Foreskin fibroblast (primary cell): ENCODE measurements at places on chromosomes 5 and 9.

GRCh38 chr9:1938135-1938534, 77.0 kb upstream of the SMARCA2 start:
- no peak for DNase-seq

DNA sequence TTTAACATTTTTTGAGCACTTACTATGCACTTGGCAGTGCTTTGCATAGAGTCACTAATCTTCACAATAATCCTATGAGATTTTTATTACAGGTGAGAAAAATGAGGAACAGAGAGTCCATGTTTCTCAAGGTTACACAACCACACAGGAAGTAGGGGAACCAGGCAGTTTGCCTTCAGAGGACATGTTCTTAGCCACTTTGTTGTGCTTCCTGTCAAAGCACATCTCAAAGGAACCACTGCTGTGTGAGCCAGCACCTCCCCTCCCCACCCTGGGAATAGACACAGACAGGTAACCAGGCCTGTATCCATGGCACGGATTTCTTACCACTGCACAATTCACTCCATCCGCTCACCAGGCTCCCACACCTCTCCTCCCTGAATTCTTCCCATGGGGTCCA, 6.3 kb upstream of the DNAJB5 start:
- DNase-seq, result no peak

DNA sequence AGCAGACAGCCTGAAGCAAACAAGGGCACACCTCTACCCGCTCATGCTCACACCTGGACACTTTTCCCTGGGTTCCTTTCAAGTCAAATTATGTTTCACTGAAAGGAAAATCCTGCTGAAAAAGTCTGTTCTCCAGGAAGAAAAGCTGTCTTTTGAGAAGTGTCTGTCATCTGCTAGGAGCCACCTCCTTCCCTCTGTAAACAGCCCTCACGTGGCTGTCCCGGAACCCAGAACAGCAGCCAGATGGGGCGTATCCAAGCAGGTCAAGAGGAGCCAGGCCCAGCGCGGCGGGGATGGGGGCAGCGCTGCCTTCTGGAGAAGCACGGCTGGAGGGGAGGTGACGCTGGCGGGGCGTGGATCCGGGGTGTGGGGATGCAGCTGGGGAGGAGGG, at the start of gene PNPLA7:
Gene PNPLA7 (minus strand): TSS at position 172 of the 391 bp plus-strand sequence. CDS start 205 bp downstream, outside the sequence.
- DNase-seq, result peak; percentile 67

DNA sequence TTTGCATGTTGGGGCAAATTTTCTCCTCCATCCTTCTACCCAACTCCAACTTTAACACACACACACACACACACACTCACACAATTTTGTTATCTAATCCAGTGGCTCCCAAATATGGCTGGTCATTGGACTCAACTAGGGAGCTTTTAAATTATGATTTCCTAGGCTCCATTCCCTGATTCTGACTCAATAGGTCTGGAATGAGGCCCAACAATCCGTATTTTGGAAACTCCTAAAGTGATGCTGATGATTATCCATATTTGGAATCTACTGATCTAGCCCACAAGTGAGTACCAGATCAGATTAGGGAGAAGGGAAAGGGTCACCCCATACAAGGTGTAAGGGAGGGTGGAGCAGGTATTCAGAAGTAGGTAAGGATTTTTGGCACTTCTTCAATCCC, 309.7 kb downstream of the TLE1 start:
- DNase-seq, result peak; percentile 58

- peak; percentile 65 for DNase-seq
These were observed 6.5 kb upstream of the TLE4 start for GRCh38 chr9:79565245-79565644.

DNA sequence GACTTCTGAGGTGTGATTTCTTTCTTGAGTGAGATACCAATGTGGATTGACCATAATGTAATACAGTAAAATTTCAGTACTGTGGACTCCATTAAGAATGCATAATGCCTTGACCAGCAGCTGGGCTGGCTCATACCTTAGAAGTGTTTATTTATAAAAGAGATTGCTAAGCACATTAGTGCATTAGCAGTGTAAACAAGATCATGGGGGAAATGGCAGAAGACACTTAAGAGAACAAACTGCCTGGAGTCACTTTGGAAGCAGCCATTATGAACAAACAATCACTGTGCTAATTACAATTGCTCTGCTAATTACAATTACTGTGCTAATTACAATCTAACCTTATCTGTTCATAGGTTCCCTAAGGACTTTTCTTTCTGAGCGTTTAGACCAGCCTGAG, 104.2 kb downstream of the TRIM32 start:
- DNase-seq, result no peak

DNA sequence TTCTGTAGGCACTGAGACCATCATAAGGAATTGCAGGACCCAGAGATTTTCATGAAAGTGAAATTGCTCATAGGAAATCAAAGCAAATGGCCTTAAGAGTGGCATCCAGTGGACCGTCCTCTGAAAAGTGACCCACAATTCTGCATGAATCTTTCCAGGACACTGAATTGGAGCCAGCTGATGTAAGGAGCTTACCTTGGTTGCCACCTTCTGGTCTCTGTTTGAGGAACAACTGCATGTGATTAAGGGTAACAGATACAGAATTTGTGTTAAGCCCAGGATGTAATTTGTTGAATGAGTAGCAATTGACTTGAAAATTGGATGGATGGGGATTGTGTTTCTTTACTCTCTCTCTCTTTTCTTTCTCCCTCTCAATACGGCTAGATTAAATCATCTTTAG, 49.9 kb upstream of the GAS1 start:
- no peak for DNase-seq

DNA sequence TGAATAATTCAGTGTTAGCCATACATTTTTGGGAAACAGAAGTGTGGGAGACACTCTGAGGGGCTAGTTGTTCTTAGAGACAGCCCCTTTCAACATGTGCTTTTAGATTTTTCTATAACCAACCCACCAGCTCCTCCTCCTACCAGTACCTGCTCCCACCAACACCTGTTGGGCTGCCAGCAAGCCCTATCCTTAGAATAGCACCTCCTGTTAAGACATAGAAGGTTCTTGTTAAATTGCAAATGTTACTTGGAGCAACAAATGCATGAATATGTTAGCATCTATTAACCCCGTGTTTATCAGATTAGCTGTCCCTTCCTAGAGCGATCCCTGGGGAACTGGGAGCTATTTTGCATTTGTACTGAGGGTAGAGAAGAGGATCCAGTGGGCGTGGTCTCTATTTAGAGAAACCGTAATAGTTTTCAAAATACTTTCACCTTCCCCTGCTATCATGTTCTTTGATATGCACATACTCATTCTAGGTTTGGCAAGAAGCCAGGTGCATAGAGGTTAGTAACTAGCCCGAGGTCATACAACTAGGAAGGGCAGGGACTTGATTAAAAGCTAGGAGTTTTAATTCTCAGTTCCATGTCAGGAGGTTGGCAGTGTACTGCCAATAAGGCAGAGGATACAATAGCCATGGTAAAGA, 334.4 kb downstream of the KCTD16 start:
- peak; percentile 15 for DNase-seq

DNA sequence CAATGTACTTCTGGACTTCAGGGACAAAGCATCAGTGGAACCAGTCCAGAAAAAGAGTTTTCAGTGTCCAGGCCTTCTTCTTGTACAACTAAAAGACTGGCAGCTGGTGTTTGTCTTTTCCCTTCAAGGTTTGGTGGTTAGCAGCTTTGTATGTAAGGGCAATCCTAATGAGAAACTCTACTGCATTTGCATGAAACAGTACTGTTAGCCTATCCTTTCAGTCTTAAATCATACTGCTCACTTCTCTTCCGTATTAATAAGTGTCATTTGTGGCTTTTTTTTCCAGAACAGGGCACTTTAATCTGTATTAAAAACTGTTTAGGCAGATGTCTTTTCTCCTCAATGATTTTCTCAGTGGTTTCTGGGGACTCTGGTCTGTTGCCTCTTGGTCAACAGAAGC, 48.9 kb downstream of the FAM174A start:
- DNase-seq, result no peak

DNA sequence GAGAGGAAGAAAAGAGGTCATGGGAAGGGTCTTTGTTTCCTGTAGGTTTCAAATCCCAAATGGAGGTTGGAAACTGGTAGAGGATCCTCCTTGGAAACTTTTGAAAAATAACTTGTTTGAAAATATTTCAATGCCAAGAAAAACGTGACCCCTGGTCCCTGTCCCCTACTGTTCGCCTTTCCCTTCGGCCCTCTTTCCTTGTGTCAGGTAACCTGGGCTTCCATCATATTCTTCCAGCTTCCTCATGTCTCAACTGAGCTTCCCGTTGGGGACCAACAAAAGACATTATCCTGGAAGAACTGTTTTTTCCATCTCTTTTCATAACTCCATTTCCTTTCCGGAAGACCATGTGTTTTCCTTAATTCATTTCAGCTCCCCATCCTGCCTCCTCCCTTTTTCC, 266.8 kb upstream of the ANKRD55 start:
- no peak for DNase-seq
